Glutamatergic neuron (in vitro differentiated cells): ENCODE measurements at places on chromosomes 2 and 18. TPM values are rescaled to one million over a fixed set of nuclear protein-coding genes. Genes with fewer than 3 reads are reported as not detected.

The CPO gene
- not detected for total RNA-seq

The GULP1 gene
- total RNA-seq, result 17.7 TPM

The MAB21L4 gene
- not detected for total RNA-seq

The GNLY gene
- total RNA-seq, result not detected

The NOTO gene
- not detected for total RNA-seq

The MCFD2 gene
- total RNA-seq, result 33.0 TPM
